ENCODE measurements at places on chromosomes 1 and 21.

DNA sequence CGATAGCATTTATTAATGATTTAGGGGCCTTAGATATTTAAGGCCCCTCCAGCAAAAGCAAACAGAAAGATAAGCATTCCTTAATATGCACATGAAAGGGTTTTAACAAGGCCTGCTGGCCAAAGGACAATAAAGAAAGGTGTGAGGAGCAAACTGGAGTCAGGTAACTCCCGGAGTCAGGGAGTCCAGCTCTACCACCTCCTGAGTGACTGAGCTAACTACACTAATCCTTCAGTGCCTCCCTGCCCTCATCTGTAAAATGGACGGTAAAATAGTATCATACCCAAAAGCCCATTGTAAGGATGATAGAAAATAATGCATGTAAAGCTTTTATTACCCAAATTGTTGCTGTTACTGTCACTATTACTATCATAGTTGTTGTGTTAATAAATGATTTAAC is 161.7 kb downstream of the SIPA1L2 start:
- DNase-seq: no peak

- DNase-seq: no peak
These were observed 19.3 kb upstream of the POFUT2 start for GRCh38 chr21:45306832-45307571.

DNA sequence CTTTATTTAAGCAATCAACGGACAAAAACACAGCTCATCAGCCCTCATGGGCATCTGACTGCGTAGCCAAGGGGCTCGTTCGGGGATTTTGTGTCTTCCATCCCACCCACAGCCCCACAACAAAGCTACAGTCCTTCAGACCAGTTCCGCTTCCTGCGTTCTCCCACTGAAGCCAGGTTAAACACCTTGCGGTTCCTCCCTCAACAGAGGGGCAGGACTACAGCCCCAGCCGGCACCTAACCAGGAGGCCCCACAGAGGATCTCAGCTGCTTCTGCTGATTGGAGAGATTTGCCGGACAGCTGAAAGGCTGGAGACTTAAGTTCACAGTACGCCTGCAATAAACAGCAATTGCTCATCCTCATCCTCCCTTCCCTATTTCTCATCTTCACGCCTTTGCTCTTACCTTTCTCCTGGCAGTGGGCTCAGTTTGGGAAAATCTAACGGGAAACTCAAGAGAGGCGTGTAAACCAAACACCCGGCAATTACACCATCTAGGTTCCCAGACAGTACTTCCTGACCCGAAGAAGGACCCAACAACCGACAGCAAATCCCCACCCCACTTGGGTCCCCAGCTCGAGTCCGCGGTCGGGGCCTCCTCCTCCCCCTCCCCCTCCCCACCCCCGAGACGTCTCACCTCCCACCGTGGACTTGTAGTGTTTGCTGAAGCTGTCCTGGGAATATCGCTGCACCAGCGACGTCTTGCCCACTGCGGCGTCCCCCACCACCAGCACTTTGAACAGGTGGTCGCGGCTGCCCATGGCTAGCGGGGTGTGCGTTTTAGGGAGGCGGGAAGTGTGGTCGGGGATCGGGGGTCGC is 876 bp downstream of the RAB29 start:
- peak; percentile 65 for DNase-seq

DNA sequence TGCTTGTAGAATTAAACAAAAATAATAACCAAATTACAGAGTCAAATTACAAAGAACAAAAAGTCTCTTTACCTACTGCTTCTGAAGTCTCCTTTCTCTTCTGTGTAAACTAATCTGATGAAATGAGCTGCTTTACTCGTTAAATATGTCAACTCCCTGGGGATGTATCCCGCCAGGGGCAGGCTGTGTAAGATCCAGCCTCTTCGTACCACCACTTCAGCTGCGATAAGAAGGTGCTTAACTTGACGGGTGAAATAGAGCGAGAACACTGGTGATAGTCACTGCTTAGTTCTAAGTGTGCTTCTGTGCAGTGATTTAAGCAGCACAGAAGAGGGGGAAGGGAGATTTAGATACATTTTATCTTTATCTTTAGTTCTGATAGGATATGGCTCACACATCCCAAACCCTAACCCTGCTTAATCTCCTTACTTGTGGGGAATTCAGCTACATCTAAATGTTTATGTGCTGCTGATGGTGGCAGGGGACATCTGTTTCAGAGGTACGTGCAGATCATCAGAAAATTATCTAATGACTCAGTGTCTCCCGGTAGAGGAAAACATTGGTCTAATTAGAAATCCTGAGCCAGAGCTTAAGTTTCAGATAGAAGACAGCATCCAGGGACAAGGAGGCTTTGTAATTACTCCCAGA is 46.0 kb downstream of the RHOU start:
- no peak for DNase-seq

DNA sequence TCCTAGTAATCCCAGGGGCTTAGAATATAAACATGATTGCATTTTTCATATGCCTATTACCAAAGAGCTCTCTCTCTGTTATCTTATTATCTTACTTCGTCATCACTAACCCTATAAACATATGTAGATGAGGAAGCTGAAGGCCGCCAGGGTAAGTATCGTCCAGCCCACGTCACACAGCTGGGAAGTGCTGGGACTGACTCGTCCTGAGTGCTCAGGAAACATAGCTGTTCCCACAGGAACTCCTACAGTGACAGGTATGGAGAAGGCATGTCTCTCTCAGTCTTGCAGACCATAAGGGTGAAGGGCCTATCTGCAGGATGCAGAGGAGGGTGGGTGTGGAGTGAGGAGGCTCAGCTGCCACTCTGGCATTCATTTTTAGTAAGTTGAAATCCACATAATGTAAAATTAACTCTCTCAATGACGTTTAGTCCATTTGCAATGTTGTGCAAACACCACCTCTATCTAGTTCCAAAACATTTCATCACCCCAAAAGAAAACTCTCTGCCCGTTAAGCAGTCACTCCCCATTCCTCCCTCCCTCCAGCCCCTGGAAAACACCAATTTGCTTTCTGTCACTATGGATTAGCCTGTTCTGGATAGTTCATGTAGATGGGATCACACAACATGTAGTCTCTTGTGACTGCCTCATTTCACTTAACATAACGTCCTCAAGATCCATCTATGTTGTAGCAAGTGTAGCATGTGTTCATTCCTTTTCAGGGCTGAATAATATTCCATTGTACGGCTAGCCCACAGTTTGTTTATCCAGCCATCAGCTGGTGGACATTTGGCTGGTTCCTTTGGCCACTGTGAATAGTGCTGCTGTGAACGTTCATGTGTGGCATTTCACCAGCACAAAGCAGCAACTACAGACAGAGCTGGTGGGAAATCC is 68.3 kb downstream of the TCP10L start:
- no peak for DNase-seq

GRCh38 chr1:72288886-72289285 is 6.5 kb upstream of the NEGR1 start:
- no peak for DNase-seq

DNA sequence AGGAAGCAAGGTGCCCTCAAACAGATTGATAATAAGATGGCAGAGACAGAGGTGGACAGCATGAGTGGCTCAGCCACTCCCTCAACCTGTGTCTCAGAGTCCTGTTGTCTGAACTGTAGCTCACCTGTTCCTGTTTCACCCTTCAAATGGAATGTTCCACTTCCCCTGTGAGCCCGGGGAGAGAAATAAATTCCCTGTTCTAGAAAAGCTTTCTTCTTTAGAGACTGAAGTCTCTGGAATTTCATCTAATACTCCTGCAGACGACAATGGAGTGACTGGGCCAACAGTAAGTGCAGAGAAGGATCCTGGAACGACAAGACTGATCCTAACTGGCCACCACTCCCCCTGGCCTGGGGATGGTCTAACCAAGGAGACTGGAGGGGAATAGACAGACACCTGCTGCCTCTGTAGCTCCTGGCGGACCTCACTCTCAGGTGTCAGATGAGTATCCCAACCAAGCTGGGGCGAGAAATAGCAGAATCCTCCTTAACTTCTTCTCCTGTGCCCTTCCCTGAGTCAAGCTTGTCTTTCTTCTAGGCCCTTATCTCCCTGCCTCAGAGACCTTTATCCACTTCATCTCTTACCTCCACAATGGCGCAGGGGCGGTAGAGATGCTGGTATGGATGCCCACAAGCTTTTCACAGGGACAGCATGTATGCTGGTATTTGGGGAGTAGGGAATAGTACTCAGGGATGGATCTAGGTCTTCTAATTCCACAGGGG is 45.4 kb downstream of the PLEKHA6 start:
- DNase-seq: no peak

GRCh38 chr1:226211181-226211821 is 12.2 kb upstream of the MIXL1 start:
- no peak for DNase-seq

DNA sequence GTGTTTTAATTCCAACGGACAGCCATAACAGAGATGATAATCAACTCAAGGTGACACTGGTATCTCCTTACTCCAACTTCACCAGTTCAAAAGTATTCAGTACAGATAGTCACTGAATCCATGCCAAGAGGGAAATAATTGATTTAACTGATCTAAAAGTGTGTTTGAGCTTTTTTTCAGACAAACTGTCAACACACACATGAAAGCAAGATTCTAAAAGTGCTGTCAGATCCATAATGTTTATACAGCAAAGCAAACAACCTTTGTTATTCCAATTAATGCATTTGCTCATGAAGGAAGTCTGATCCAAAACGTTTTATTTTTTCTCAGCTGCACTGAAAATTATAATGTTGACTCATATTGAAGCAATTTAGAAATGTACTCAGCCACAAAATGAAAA is 5.9 kb upstream of the PRKAA2 start:
- DNase-seq: no peak

GRCh38 chr21:44317241-44317782 is 17.5 kb downstream of the PFKL start:
- no peak for DNase-seq

GRCh38 chr1:29948581-29948980 is 712.3 kb downstream of the PTPRU start:
- DNase-seq: no peak

DNA sequence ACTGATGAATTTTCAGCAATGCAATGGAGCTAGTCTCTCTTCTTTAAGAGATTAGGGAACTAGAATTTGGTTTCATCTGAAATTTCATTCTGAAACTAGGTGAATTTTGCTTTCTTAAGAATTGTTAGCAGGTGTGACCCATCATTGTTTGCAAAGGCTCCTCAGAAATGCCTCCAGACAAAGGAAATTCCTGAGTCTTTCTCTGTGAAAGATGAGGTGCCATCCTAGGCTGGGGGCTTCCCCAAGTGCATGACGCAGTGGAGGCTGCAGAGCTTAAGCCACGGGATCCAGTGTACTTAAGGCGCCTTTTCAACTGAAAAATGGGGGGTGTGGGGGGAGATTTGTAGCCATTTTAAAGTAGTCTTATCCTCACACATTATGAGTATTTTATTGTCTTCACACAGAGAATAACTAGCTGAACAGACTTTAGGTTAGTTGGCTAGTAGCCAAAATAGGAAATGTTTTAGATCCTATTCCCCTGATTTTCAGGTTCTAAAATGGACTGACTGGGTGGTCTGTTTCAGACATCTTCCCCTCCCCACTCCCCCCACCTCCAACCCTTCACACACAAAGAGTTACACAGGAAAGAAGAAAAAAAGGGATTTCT is 202.0 kb downstream of the NFIA start:
- no peak for DNase-seq

GRCh38 chr1:239939602-239940001 is 152.1 kb upstream of the FMN2 start:
- no peak for DNase-seq

GRCh38 chr1:241391926-241392710 is 35.1 kb upstream of the RGS7 start:
- no peak for DNase-seq

- no peak for DNase-seq
These were observed 59.3 kb downstream of the STUM start for GRCh38 chr1:226607821-226608220.

DNA sequence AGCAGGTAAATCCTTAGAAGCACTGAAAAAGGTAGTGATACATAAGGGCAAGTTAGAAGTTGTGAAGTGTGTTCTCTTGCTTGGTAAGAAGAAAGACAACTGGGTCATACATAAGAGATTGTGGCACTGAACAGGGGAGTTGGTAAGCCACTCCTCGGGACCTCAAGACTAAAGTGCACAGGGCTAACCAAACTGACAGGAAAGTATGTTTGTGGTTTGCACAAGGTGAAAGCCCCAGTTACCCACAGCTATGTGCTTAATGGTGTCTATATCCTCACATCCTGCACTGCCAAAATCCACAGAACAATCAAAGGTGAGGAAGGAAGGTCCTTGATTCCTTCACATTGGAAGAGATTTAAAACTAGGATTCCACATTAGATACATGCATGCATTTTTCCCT is 276.5 kb downstream of the DNM3 start:
- DNase-seq: peak; percentile 51

GRCh38 chr1:61337037-61337436 is 254.7 kb downstream of the NFIA start:
- no peak for DNase-seq

GRCh38 chr1:212109728-212110127 is 74.2 kb downstream of the DTL start:
- DNase-seq: no peak

DNA sequence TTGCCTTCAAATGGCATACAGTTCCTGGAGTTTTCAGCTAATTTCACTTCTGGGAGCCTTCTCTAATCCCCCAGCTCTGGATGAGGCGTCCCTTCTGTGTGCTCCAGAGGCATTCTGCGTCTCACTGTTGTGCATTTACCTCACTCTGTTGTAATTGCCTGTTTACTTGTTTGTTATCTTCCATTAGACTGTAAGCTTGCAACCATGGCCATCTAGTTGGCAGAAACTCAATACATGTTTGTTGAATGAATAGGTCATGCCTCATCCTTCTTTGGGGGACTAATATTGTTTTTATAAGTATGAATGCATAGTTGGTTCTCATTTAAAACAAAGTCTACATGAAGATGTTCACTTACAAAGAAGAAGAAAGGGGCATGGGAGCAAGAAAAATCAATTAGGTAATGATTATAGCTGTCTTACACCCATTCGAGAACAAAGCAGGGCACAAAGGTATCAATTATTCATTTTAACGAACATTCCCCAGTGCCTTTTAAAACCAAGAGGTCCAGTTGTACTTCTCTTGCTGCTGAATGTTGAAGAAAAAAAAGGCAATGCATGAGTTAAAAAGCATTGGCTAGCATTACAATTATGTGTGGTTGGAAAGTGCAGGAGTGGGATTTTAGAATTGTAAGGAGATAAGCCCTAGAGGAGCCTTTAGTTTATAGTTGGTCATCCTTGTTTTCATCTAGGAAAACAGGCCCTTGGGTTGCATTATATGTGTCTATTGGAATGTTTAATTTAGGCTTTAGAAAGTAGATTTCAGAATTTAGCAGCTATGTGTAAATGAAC is 6.0 kb downstream of the RGL1 start:
- no peak for DNase-seq

DNA sequence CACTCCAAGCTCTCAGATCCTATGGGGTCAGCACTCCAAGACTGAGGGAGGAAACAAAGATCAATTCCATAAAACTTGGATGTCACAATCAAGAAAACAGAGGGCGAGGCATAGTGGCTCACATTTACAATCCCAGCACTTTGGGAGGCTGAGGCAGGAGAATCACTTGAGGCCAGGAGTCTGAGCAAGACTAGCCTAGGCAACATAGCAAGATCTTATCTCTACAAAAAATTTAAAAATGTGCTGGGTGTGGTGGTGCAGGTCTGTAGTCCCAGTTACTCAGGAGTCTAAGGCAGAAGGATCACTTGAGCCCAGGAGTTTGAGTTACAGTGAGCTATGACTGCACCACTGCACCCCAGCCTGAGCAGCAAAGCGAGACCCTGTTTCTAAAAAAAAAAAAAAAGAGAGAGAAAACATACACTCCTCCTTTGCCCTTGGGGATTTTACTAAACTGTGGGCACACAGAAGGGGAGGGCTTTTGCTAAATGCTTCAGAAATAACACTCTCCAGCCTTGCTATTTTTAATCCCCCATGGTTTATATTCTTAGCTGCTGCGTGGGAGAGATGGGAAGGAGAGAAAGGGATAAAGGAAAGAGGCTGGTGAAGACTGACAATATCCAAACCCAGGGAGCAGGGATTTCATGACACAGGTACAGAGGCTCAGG is 18.1 kb downstream of the ARHGEF2 start:
- no peak for DNase-seq

Measured in CD4-positive, alpha-beta T cell treated with Interleukin-12 subunit alpha and Interleukin-12 subunit beta, for 1 hour (primary cell).